ENCODE measurements at places on chromosomes 3 and 15. TPM values are rescaled to one million over a fixed set of nuclear protein-coding genes. Genes with fewer than 3 reads are reported as not detected.

The MYO5A gene
- 30.2 TPM for total RNA-seq

The SLC25A36 gene
- total RNA-seq = 112 TPM

The PPP1R2 gene
- 123 TPM for total RNA-seq

The MGLL gene
- 0.78 TPM for total RNA-seq

The GOLGA6B gene
- total RNA-seq = not detected

All from T-cell (primary cell).